Heart left ventricle (tissue), 16 donors: ENCODE measurements at places on chromosomes 7 and 10. TPM values are rescaled to one million over a fixed set of nuclear protein-coding genes. Genes with fewer than 3 reads are reported as not detected.
A peak's percentile ranks its signal among the peaks of the same experiment; 100 is the strongest.

- DNase-seq: peak; percentile 50
Measured at GRCh38 chr10:44975431-44976331, 2.9 kb downstream of the DEPP1 start.

DNA sequence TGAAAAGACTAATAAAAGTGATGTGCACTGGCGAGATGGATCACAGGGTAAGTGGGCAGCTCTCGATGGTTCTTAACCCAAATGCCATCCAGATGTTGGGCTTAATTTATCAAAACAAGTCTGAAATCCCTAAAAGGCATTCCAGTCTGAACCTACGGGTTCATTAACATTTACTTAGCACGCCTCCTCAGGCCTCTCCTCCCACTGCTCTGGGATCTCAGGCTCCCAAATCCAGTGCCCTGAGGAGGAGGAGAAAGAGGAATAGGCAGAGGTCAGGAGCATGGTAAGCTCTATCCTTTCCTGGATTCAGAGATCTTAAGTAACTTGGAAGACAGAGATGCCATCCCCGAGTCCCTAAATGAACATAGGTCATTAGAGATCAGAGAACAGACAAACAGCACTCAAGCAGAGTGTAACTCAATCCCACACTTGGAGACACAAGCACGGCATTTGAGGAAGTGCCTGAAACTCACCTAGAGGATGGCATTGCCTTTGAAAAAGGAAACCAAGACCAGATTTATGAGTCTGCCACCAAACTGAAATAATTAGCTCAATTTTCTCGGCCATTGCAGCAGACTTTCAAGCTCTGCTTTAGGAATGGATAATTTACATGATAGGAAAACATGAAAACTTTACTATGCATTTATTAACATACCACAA is 140.9 kb downstream of the CXCL12 start:
- DNase-seq: no peak

- no peak for DNase-seq
Measured at GRCh38 chr7:89500084-89500483, 654.2 kb upstream of the STEAP1 start.

GRCh38 chr10:103740611-103741010 is 114.8 kb downstream of the SH3PXD2A start:
- DNase-seq: no peak

- no peak for DNase-seq
Measured at GRCh38 chr10:54620352-54620751, 180.7 kb downstream of the PCDH15 start.

- DNase-seq: no peak
Measured at GRCh38 chr10:31381171-31381570, 62.2 kb downstream of the ZEB1 start.

DNA sequence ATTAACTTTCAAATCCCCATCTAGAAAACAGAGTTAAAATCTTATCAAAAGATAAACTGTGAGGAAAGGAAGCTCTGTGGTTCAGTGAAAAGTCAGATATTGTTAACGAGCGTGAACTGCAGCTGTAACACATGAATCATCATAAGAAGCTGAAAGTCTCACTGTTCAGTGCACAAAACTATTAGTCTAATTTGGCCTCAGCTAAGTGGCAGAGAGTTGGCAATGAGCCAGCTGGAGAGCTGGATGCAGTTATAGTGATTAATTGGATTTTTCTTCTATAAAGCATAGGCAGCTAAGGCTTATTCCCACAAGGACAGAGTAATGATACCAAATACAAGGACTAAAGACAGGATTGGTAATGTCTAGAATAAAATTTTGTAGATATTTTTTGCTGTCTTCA is 101.1 kb upstream of the ABCB5 start:
- DNase-seq: no peak

- no peak for DNase-seq
Measured at GRCh38 chr10:86509145-86509544, 12.4 kb downstream of the WAPL start.

DNA sequence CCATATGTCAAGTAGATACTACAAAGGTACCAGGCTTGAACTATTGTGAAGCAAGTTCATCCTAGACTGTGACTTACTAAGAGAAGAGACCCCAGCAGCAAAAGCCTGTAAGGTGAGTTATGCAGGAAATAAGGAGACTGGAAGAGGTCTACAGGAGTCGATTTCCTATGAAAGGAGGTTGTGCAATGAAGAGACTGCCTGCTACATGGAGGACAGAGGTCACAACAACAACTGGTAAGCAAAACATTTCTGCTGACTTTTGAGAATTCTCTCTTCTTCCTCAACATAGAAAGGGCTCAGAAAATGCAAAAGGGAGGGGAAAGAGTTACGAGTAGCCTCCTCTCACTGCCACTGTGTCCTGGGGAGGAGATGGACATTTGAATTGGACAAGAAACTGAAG is 42.4 kb downstream of the PDK4 start:
- DNase-seq: no peak

Gene MOGAT3
- not detected for total RNA-seq

Gene GPR26
- not detected for total RNA-seq

Gene HYAL4
- not detected for total RNA-seq

Gene POP7
- 26.7 TPM for total RNA-seq
